ENCODE measurements at places on chromosomes 2 and 18. TPM values are rescaled to one million over a fixed set of nuclear protein-coding genes. Genes with fewer than 3 reads are reported as not detected.
A peak's percentile ranks its signal among the peaks of the same experiment; 100 is the strongest.

Gene DES
- not detected for total RNA-seq

Gene GGCX
- total RNA-seq = 61.5 TPM

Gene FBXO15
- total RNA-seq = 2.0 TPM

Gene BOLL
- not detected for total RNA-seq

Gene CELF4
- not detected for total RNA-seq

Gene PSD4
- total RNA-seq = 27.0 TPM

Gene POTEI
- not detected for total RNA-seq

Gene POTEF
- total RNA-seq = 1.8 TPM

Gene TACR1
- total RNA-seq = not detected

Gene PEX13
- total RNA-seq = 37.8 TPM

Gene CXCR1
- total RNA-seq = not detected

- no peak for DNase-seq
These were observed 813.1 kb upstream of the POU3F3 start for GRCh38 chr2:104040771-104041170.

- no peak for DNase-seq
These were observed 66.8 kb downstream of the ZNF236 start for GRCh38 chr18:76889091-76889699.

DNA sequence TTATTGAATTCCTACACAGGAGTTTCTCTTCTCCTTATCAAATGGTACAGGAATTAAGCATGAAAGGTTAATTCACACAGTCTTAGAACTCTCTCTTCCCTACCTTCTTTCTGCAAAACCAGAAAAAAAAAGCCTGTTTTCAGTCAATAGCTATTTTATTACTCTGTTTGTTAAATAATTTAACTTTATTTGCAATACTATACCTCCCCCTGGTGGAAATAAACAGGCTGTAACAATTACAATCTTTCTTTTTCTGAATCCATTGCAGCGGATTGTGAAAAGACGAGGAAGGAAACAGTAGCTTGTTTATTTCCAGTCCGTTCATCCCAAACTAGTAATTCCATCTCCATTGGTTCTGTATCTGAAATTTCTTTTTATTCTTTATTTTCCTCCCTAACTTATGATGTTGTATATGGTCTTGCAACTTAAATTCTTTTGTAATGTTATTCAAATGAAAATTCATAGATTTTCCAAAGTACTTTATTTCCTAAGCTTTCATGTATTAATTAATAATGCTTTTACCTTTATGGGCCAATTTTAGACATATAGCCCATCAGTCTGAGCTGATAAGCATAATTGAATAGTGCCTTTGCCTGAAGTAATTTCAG, 165.2 kb downstream of the SH3BP4 start:
- peak; percentile 28 for DNase-seq

GRCh38 chr2:741195-741496, 63.9 kb upstream of the TMEM18 start:
- DNase-seq = no peak

DNA sequence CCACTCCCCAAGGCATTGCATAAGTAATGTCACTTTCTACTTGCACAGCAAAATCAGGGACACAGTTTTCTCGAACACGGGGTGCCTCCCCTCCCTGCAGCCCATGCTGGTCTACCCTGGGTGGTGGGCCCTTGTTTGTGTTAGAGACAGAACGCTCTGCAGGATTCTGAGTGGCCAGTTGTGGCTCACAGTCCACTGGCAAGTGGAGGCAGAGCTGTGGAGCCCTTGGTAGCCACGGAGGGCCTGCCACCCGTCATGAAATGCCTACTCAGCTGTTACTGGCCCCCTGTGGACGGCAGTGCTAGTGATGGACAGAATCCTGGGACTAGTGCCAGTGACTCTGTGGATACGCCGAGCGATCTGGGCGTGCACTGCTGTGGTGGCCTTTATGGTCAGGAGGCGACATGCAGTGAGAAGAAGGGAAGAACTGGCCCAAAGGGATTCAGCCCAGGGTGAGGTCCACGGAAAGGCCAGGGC, 54.0 kb upstream of the TXNDC2 start:
- no peak for DNase-seq

DNA sequence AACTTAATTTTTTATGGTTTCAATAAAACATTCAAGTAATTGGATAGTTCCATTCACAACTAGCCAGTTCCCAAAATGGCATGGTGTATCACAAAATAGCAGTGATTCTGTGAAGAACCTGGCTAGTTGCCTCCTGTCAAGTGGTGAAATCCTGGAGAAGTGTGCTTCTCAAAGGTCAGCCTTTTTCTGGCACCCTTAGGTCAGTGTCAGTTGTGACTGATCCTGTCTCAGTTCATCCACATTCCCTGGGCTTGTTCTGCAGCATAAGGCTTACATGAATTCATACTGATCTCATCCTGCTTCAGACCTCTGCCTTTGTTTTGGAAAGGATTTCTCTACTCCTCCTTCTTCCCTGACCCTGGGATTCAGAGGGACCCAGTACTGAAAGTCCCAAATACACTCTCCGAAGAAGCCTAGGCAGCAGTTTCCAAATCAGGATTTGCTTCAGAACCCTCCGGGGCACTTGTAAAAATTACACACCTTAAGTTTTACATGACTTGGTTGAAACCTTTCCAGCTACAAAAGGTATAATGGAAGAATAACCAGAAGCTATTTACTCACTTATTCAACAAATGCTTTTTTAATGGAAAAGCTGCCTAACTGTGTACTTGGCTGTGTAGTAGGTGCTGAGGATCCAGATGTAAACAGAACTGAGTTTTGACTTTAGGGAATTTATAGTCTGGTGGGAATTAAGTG, 11.0 kb downstream of the MAP3K20 start:
- DNase-seq = no peak

DNA sequence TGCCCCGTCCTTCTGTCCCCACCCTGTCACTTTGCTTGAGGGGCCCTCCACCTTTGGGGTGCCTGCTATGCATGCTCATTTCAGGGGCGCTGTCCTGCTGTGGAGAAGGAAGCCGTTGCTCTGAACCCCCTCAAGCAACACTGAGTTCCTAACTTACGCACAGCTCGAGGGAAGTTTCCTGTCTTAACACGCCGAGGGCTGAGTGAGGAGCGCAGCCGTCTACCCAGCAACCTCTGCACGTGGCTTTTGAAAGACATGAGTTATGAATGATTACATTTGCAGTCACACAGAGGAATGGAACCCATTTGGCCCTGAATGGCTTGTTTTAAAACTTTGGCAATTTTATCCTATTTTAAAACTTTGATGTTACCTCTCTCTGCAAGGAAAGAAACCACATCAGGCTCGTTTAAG, 14.0 kb downstream of the RAMP1 start:
- DNase-seq = no peak

GRCh38 chr2:49755777-49756176, 601.5 kb upstream of the FSHR start:
- no peak for DNase-seq

DNA sequence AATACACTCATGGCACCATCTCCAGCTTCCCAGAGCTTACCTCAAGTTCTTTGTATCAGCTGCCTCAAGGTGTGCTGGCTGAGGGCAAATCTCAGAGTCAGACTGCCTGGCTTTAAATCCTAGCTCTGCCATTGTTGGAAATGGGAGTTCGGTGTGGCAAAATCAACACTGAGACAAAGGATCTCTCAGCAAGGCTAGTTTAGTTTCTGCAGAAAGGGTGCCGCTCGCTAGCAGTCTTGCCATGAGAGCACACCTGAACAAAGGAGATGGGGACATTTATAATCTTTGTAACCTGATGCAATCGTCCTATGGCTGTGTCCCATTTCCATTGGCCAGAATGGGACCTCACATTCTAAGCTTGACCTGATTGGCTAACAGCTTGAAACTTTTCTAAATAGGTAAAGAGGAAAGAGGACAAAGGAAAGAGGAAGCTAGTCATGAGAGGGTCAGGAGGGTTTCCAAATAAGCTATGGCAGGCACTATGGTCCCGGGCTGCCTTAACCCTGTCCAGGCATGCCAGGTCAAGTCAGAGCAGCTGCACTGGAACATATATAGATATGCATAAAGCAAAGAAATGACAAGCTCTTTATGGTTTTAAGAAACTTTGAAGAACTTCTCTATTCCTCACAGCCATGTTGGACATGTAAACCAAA, 4.3 kb upstream of the UBE2F start:
- no peak for DNase-seq

GRCh38 chr2:132623096-132623839, 46.7 kb downstream of the LYPD1 start:
- no peak for DNase-seq

DNA sequence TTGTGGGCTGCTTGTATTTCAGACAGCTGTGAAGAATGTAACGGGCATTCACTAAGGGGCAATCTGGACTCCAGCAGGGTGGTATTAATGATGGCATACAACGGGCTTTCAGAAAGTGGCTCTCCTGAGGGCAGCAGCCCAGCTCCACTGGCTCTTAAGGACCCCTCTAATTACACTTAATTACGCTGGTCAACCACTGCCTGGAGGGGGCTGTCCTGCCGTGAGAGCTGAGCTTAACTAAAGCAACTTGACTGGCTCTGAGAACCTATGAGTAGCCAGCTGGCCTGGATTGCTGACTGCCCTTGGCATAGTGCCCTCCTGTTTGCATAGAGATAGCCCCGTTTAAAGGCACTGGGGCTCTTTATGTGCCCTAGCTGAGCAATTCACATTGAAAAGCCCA, 3.8 kb downstream of the LIPG start:
- DNase-seq = no peak

GRCh38 chr2:100064592-100065428, 77.6 kb downstream of the AFF3 start:
- DNase-seq = no peak

DNA sequence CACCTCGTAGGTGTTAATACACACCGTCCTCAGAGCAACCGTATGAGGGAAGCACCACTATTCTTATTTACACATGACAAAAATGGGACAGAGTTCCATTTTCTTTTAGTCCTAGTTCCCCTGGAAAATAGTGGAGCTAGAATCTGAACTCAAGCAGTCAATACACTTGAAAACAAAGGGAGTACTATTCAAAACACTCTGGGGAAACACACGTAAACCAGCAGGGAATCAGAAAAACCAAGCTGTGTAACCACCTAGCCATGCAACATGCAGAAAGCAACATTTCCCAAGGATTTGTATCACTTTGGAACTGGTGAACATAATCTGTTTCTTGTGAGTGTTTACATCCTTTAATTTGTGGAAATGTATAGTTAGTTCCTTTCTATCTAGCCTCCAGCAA, 208.2 kb downstream of the UBE2E3 start:
- no peak for DNase-seq

DNA sequence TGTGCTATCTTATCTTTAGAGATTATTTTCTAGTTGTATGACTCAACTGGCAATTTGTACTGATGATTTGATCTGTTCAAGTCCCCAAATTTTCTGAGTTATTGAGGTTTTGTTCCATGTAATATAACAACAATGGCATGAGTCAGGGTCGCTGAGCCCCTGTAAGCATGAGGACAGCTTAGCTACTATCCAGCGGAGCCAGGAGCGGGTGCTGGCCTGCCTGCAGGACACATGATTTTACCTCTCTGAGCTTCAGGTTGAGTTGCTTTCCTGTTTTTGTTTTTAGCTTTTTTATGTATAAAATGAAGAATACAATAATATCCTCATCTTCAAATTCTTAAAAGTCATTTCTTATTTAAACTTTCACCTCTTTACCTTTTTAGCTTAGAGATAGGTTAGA, 561.1 kb downstream of the CNTNAP5 start:
- DNase-seq = no peak

GRCh38 chr2:20065885-20066602, 14.6 kb upstream of the LAPTM4A start:
- peak; percentile 80 for DNase-seq

- no peak for DNase-seq
These were observed 23.4 kb upstream of the C1D start for GRCh38 chr2:68086166-68086565.

GRCh38 chr2:164458792-164459191, 162.5 kb downstream of the GRB14 start:
- DNase-seq = no peak

- DNase-seq = no peak
These were observed 45.1 kb upstream of the TNFRSF11A start for GRCh38 chr18:62280058-62280457.

DNA sequence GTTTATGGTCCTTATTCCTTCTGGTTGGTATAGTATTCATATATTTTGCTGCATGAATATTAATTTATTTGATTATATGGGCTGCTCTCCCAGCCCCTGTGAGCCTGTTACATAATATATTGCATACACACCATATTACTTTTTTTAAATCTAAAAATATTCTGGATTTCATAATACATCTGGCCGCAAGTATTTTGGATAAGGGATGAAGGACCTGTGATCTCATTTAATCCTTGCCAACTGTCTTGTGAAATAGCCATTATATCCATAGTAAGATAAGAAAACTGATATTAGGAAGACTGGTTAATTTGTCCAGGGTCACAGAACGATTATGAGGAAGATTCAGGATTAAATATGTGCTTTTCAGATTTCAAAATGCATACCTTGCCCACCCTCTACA, 433.6 kb downstream of the LPIN1 start:
- DNase-seq = no peak

- no peak for DNase-seq
These were observed 22.2 kb upstream of the MYO3B start for GRCh38 chr2:170155723-170156253.

GRCh38 chr18:12041561-12041960, 52.1 kb upstream of the ANKRD62 start:
- peak; percentile 79 for DNase-seq

- DNase-seq = no peak
These were observed 74.4 kb downstream of the DDX18 start for GRCh38 chr2:117888897-117889296.

DNA sequence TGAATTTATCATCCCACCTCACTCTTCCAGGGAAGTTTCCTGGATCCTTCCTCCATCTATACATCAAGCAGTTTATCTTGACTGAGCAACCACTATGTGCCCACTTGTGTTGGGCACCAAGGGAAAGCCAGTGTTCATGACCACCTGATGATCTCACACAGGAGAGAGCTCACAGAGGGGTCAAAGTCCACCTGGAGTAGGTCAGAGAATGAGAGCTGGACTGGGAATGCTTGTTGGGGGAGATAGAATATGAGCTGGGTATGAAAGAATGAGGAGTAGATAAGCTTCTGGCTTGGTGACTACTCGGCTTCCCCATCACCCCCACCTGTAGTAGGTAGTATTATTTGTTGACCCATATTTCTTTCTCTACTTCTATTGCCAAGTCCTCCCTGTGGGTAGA, 72.2 kb upstream of the CYRIA start:
- no peak for DNase-seq

DNA sequence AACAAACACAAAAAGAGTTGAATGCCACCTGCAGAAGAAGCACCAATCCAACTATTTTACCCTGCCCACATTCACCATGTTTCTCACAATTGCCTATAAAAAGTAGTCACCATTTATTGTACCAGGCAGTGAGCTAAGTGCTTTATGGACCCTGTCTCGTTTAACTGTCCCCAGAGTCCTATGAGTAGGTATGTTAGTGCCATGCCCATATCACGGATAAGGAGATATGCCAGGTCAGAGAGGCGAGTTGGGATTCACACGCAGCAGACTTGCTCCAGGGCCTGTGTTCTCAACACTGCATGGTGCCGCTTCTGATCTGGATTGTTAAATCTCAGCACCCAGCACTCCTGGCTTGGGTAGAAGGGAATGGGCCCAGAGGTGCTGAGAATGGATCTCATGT, 49.1 kb upstream of the CYP1B1 start:
- DNase-seq = no peak

GRCh38 chr2:165969227-165969626, 15.7 kb upstream of the TTC21B start:
- no peak for DNase-seq

GRCh38 chr18:63747006-63747405, 28.2 kb upstream of the SERPINB7 start:
- no peak for DNase-seq

- no peak for DNase-seq
These were observed 2.8 kb upstream of the MXD1 start for GRCh38 chr2:69911985-69912563.

GRCh38 chr2:27799646-27800010, 28.1 kb downstream of the MRPL33 start:
- no peak for DNase-seq

Data from Caki2 (cell line).